ENCODE measurements at places on chromosomes 2 and 18. TPM values are rescaled to one million over a fixed set of nuclear protein-coding genes. Genes with fewer than 3 reads are reported as not detected.

DNA sequence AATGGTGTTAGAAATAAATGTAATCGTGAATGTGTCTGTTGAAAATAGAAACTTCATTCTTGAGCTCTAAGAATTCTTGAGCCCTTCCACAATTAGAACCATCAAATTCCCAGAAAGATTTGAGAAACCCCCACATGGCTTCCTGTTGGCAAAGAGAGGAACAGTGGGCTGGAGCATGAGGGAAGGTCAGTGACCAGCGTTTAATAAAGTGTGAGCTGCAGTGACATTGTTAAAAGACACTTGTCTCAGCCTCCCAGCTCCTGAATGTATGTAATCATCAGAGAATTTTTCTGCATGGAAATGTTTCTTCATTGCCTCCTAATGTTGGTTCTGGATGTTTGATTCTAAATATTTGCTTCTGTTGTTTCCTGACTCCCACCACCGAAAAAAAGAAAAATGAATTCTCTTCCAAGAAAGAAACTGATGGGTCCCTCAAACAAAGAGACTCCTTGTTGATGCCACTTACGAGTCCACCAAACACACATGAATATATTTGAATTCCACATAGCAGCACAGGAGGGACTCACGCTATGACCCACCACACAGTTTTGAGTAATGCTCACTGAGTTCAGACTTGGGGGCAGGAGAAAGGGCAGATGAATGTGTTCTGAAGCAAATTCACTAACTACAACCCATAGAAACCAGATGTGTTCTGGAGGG, 225.1 kb upstream of the KLHL29 start:
- no peaks in the 10 kb centered on the region for H3K36me3 ChIP-seq
- H3K27ac ChIP-seq, result no peak overlapping the region
- no peaks in the 10 kb centered on the region for H3K27me3 ChIP-seq
- no peaks in the 10 kb centered on the region for H3K4me1 ChIP-seq
- DNase-seq, result no peak

The SNRNP27 gene
- total RNA-seq, result 157 TPM

- no peaks in the 10 kb centered on the region for H3K27me3 ChIP-seq
- no peak overlapping the region for H3K4me3 ChIP-seq
- no peaks in the 10 kb centered on the region for H3K36me3 ChIP-seq
- DNase-seq, result no peak
- no peaks in the 10 kb centered on the region for H3K4me1 ChIP-seq
These were observed 672.5 kb downstream of the MBD2 start for GRCh38 chr18:53551868-53552426.

The INPP5D gene
- total RNA-seq, result 21.7 TPM

GRCh38 chr2:10475811-10476660, 27.9 kb upstream of the ODC1 start:
- H3K4me3 ChIP-seq, result no peak overlapping the region
- no peak for DNase-seq
- no peaks in the 10 kb centered on the region for H3K36me3 ChIP-seq
- H3K27ac ChIP-seq, result no peak overlapping the region
- H3K4me1 ChIP-seq, result no peaks in the 10 kb centered on the region
- H3K27me3 ChIP-seq, result no peaks in the 10 kb centered on the region

- no peak for DNase-seq
- no peaks in the 10 kb centered on the region for H3K27me3 ChIP-seq
- H3K4me1 ChIP-seq, result no peaks in the 10 kb centered on the region
These were observed 11.3 kb upstream of the ID2 start for GRCh38 chr2:8670580-8670979.

The CRYGC gene
- not detected for total RNA-seq

DNA sequence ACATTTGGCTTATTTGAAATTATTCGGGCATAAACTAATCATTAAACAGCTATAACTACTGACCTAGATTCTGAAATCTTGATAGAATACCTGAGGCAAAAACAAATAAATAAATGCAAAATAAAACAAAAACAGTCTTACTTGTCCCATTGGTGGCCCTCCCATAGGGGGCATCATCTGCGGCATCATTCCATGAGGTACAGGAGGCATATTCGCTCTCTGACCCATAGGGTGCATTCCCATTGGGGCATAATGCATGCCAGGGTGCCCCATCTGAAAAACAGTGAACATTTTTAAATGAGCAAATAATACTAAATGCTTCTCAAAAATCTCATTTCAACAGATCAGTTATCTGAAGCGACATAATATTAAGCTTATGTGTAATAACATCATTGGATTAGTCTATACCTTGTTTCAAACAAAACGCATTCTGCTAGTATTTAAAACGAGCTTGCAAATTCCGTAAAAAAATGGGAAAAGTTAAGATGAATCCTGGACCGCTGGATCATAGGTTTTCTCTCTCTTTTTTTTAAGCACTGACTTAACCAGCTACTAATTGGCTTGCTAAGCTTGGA, 1.3 kb downstream of the PRPF40A start:
- no peaks in the 10 kb centered on the region for H3K27me3 ChIP-seq
- H3K4me3 ChIP-seq, result peak overlapping the region; percentile 83
- DNase-seq, result no peak
- peaks cover 24% of the 10 kb centered on the region for H3K4me1 ChIP-seq
- peaks cover 6% of the 10 kb centered on the region for H3K36me3 ChIP-seq
- H3K27ac ChIP-seq, result no peak overlapping the region

DNA sequence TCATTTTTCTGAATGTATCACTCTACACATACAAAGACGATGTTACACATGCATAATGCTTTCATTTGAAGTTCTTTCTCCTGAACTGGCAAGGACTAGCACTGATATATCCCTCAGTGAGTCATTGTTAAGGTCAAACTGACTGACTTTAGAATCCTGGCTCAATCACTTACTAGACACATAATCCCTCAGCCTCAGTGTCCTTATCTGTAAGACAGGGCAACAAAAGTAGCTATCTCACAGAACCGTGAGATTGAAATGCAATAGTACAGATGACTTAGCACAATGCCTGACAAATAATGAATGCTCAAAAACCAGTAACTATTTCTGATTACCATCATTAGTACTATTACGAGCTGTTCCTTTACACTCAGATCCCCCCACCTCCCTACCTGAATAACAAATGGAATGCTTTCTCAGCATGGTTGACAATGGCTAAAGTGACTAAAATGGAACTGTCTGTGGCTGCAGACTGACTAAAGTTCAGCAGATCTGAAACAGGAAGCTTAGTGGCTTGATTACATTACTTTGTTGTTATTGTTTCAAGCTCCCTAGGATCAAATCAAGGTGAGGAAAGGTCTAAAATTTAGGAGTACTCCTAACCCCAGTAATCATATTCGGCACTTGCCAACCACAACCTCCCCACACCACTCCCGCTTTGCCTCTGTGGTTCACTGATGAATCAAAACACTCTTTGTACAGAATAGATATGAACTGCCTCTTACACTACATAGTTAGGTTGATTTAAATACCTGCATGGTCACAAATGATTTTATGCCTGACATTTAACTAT, 35.8 kb upstream of the CACNB4 start:
- H3K4me3 ChIP-seq, result no peak overlapping the region
- DNase-seq, result no peak
- H3K4me1 ChIP-seq, result no peaks in the 10 kb centered on the region

DNA sequence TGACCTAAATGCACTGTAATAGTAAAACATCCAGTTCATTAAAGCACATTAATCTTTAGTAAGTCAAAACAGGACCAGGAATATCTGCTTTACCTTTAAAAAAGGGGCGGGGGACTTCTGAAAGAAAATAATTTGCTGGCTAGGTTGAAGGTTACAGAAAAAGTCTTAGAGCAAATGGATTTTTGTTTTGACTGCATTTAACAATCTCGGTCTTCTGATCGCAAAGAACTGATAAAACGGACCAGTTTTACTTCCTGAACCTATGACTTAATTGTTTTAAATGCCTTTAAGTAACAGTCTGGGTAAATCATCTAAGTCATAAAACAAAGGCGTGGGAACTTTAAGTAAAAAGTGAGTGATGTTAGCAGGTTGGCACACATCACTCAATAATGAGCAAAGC, 783 bp downstream of the BUB1 start:
- no peaks in the 10 kb centered on the region for H3K4me1 ChIP-seq
- H3K27me3 ChIP-seq, result no peaks in the 10 kb centered on the region

DNA sequence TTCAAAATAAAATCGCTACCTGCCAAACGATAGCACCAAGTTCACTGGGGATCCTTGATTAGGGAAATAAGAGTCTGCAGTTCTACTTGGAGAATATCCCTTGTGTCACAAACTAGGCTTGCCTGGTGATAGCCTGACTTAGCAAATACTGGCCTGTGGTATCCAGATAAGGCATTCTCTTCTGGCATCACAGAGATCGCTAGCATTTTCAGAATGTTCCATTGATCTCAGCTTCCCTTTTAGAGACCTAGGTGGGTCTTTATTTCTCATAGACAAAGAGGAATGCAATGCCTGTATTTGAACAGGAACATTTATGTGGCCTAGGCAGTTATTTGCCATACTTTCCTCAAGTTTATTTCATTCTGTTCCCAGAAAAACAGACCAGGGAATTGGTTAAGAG, 349.1 kb downstream of the STK39 start:
- no peak overlapping the region for H3K27ac ChIP-seq
- H3K4me1 ChIP-seq, result no peaks in the 10 kb centered on the region
- H3K36me3 ChIP-seq, result no peaks in the 10 kb centered on the region
- no peak for DNase-seq
- no peaks in the 10 kb centered on the region for H3K27me3 ChIP-seq
- H3K4me3 ChIP-seq, result no peak overlapping the region

DNA sequence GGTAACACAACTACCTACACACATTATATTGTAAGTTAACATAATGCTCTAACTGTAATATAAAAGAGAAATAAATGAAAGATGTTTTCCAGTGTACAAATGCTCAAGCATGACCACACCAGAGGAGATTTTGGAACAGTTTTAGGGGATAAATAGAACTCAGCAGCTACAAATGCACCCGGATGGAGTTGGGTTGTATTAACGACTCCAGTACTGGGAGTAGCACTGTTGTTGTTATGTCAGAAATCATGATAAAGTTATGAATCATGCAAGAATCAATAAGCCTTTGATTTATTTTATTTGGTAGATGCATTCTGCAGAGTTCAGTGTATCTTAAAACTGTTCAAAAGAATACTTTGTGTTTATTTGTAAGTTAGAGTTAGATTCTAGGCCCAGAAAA, 126.9 kb downstream of the MAP3K20 start:
- peak overlapping the region; percentile 47 for H3K27ac ChIP-seq
- H3K27me3 ChIP-seq, result no peaks in the 10 kb centered on the region
- no peak overlapping the region for H3K4me3 ChIP-seq
- no peak for DNase-seq

The ANKRD53 gene
- total RNA-seq, result 1.4 TPM

The GPBAR1 gene
- total RNA-seq, result not detected

The CXCR1 gene
- not detected for total RNA-seq

DNA sequence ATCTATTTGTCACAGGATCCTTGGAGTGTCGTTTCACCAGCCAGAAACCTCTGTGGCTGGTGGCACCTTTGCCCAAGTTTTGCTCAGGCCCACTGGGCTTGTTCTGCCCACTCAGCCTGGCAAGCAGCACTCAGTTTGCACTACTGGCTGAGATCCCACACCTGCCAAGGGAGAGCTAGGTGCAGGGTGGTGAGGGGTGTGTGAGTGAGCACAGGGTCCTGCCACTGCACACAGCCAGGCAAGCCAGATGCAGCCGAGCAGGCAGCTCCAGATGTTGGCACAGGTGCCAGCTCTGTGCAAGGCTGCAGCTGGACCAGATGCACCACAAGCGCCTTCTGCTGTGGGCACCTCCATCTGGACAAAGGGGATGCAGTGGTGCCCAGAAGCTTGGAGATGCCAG, 281.7 kb upstream of the UBE2E3 start:
- DNase-seq, result no peak
- no peak overlapping the region for H3K4me3 ChIP-seq
- H3K27ac ChIP-seq, result no peak overlapping the region

DNA sequence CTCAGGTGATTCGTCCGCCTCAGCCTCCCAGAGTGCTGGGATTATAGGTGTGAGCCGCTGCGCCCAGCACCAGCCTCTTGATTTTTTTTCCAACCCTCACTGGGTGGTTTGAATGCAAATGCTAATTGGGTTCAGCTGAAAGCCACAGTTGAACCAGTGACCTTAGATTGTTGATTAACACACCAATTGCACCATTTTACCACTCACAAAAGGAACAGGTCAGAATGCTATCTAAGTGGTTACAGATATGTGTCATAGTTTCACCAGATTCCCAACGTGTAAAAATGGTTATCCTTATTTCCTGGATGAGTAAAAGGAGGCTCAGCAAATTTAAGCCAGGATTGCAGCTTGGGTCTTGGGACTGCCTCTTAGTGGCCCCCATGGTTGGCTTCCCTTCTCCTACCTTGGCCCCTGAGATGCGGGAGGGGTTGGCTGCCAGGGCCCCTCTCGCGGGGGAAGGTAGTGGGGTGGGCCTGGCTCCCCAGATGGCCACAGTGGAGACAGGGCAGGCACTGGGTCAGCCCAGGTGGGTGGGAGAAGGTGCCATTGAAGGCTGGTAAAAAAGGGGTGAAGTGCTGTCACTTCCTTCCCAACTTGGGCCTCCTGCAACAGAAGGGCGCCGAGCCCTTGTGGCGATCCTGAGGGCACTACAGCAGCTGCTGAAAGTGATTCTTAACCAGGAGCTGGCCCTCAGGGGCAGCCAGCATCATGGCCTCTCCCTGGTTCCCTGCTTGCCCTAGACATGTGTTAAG, 164.9 kb upstream of the HAAO start:
- no peak for DNase-seq
- H3K27me3 ChIP-seq, result no peaks in the 10 kb centered on the region
- peaks cover 57% of the 10 kb centered on the region for H3K4me1 ChIP-seq
- no peak overlapping the region for H3K4me3 ChIP-seq
- no peaks in the 10 kb centered on the region for H3K36me3 ChIP-seq

GRCh38 chr2:20868377-20868776, 45.5 kb upstream of the LDAH start:
- no peak overlapping the region for H3K4me3 ChIP-seq
- no peaks in the 10 kb centered on the region for H3K36me3 ChIP-seq
- no peaks in the 10 kb centered on the region for H3K27me3 ChIP-seq
- H3K27ac ChIP-seq, result no peak overlapping the region
- H3K4me1 ChIP-seq, result no peaks in the 10 kb centered on the region

DNA sequence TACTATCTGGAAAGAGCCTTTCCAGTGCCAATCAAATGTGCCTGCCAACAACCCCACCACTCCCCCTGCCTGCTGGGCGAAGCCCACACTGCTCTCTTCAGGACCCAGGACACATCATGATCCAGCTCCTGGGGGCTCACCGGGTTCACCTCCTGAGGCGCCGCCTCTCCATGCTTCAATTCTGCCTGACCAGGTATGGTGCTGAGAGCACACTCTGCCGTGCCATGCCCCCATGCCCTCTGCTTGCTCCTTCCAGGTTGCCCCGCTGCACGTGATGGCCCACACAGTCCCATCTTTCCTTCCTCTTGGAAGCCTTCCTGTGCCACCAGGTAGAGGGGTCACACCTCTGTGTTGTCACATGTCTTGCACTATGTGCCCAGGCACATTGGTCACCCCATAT, 47.5 kb downstream of the ASB18 start:
- H3K36me3 ChIP-seq, result no peaks in the 10 kb centered on the region
- DNase-seq, result no peak
- H3K27ac ChIP-seq, result no peak overlapping the region
- no peak overlapping the region for H3K4me3 ChIP-seq
- no peaks in the 10 kb centered on the region for H3K4me1 ChIP-seq
